ENCODE measurements at places on chromosomes 6 and 20. TPM values are rescaled to one million over a fixed set of nuclear protein-coding genes. Genes with fewer than 3 reads are reported as not detected.
A peak's percentile ranks its signal among the peaks of the same experiment; 100 is the strongest.

The FOXF2 gene
- total RNA-seq: 0.61 TPM

- DNase-seq: no peak
- H3K4me3 ChIP-seq: no peak overlapping the region
- no peaks in the 10 kb centered on the region for H3K4me1 ChIP-seq
- H3K27ac ChIP-seq: no peak overlapping the region
- no peaks in the 10 kb centered on the region for H3K27me3 ChIP-seq
Observed at GRCh38 chr20:45268531-45268930, 14.2 kb upstream of the SLPI start.

DNA sequence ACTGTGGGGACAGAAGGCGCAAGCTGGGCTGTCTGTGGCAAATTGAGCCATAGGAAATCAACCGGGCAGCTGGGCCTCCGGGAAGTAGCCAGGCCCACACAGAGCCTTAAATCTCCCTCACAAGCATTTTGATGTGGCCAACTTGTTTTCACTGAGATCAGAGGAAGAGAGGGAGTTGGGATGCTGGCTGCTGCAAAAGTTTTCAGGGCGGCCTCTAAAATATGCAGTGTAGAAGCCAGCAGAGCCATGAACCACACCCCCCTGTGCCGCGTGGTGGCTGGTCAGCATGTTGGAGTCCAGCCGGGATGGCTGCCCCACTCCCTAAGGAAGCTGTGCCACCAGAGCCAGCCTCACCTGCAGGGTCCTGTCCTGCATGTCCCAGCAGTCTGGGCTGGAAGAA is 167.4 kb downstream of the CDC5L start:
- H3K27me3 ChIP-seq: peaks cover 17% of the 10 kb centered on the region
- no peak overlapping the region for H3K27ac ChIP-seq
- no peaks in the 10 kb centered on the region for H3K4me1 ChIP-seq

DNA sequence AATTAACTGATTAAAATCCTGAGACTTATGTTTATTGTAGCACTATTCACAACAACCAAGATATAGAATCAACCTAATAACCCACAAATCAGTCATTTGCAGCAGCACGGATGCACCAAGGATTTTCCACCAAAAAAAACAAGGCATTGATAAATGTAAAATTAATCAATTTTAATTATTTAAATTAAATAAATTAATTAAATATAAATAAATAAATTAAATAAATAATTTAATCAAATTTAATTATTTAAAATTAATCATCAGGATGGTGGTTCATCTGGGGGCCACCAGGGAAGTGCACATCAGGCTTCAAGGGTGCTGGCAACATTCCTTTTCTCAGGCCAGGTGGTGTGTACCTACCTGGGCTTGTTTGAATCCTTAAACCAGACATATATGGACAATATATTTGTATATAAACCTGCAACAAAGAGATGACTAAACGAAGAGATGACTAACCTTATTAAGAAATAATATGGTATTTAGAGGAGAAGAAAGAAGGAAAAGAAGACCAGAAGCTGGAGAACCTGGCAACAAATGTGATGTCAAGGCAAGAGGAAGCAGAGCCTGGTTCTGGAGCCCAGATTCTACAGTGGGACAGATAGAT is 89.2 kb downstream of the CD164 start:
- no peaks in the 10 kb centered on the region for H3K4me1 ChIP-seq
- no peaks in the 10 kb centered on the region for H3K36me3 ChIP-seq
- no peak overlapping the region for H3K27ac ChIP-seq

The AFDN gene
- total RNA-seq: 102 TPM

The EPHA7 gene
- total RNA-seq: 0.82 TPM

GRCh38 chr6:111591370-111591900 is 14.2 kb downstream of the TRAF3IP2 start:
- no peaks in the 10 kb centered on the region for H3K36me3 ChIP-seq
- no peak overlapping the region for H3K4me3 ChIP-seq
- no peaks in the 10 kb centered on the region for H3K27me3 ChIP-seq
- peak overlapping the region; percentile 87 for H3K27ac ChIP-seq
- DNase-seq: peak; percentile 98

GRCh38 chr6:169792306-169793015 is 41.0 kb downstream of the ERMARD start:
- no peaks in the 10 kb centered on the region for H3K36me3 ChIP-seq
- no peak overlapping the region for H3K4me3 ChIP-seq
- no peak overlapping the region for H3K27ac ChIP-seq
- peaks cover 8% of the 10 kb centered on the region for H3K27me3 ChIP-seq
- H3K4me1 ChIP-seq: peaks cover 9% of the 10 kb centered on the region

The HLA-DOA gene
- total RNA-seq: 0.48 TPM

GRCh38 chr6:28580475-28580874 is 54.8 kb downstream of the GPX5 start:
- no peaks in the 10 kb centered on the region for H3K4me1 ChIP-seq
- no peak overlapping the region for H3K27ac ChIP-seq
- H3K36me3 ChIP-seq: no peaks in the 10 kb centered on the region
- H3K27me3 ChIP-seq: no peaks in the 10 kb centered on the region
- DNase-seq: no peak

The CBLN4 gene
- not detected for total RNA-seq

DNA sequence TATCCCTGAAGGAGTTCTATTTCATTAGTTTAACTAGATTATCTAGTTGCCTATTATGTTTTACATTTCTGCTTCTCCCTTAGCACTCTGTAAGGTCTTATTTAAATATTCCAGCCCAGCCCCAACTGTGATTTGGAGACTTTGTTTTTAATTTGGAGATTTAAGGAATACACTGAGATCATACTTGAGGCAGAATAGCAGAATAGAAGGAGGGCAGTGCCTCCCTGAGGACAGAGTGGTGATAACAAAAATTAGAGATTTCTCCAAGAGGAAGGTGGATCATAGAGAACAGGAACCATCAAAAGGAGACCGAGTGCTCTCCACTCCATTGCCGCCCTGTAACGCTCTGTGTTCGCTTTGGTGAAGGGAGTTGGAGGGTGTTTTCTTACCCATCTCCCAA is 14.8 kb upstream of the CD164 start:
- H3K4me1 ChIP-seq: no peaks in the 10 kb centered on the region
- no peak overlapping the region for H3K27ac ChIP-seq
- H3K27me3 ChIP-seq: no peaks in the 10 kb centered on the region
- no peaks in the 10 kb centered on the region for H3K36me3 ChIP-seq
- H3K4me3 ChIP-seq: no peak overlapping the region

DNA sequence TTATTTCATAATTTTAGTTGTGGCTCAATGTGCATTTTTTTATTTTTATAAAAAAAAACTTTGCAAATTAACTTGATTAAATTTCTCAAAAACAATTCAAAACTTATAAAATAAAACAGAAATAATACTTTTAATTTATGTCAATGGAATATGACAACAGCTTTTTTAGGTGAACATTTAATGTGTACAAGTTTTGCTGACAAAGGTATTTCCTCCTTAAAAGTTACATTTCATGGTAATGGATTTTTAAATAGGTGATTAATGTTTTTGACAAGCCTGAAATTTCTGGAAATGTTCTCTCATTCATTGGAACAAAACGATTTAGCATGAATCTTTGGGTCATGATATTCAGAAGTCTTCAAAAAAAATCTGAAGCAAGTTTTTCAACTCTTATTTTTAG is 1160.0 kb downstream of the HACE1 start:
- DNase-seq: no peak
- H3K27ac ChIP-seq: no peak overlapping the region
- no peaks in the 10 kb centered on the region for H3K27me3 ChIP-seq

DNA sequence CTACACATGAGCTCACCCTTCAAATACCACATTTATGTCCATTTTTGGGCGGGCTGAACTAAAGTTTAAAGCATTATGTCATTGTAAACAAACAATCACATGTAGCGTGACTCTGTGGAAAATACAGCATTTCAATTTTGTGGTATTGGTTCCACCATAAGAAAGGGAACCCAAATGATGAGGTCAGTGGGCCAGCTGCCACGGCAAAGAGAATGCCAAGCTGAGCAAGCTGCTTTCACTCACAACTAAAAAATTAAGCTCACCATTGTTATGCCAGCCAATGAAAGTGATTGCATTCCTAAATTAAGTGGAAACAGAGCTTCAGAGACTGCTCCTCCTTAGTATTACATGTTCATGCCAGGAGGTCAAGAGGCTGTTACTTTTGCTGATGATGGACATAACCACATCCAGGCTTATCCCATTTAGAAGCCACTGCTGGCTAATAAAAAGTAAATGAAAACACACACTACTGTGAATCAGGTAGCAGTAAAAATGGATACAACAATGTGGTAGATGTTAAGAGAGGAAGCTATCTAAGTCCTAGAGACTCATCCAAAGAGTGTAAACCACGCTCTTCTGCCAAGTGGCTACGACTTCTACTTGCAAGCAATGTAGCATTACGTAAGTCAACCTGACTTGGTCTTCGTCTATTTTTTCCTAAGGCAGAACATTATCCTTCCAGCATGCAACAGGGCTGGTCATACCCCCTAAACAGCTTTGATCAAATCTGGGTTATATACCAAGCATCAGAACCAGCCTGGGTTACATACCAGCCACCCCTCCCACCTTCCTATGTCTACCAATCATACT is 164.8 kb downstream of the BACH2 start:
- H3K4me1 ChIP-seq: peaks cover 26% of the 10 kb centered on the region
- H3K27ac ChIP-seq: peak overlapping the region; percentile 79
- no peak overlapping the region for H3K4me3 ChIP-seq
- H3K27me3 ChIP-seq: no peaks in the 10 kb centered on the region
- H3K36me3 ChIP-seq: no peaks in the 10 kb centered on the region

DNA sequence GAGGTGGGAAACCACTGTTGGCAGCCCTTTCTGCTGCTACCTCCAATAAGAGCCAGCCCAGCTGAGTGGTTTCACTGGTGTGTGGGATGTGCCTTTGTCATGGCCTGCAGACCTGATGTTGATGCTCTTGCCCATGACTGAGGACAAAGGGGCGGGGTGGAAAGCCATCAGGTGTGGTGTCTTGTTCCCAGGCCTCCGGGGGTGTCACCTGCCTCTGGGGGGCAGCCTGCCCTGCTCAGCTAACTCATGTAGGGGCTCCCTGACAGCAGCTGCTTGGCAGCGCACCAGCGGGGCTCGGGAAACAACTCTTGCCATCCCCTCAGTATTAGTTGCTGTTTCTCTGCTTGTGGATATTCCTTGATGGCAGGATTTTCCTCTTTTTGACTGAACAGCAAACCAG is 91.3 kb downstream of the LYRM2 start:
- no peaks in the 10 kb centered on the region for H3K4me1 ChIP-seq
- H3K4me3 ChIP-seq: no peak overlapping the region
- no peaks in the 10 kb centered on the region for H3K36me3 ChIP-seq
- no peaks in the 10 kb centered on the region for H3K27me3 ChIP-seq
- no peak for DNase-seq

GRCh38 chr20:56451056-56451765 is 17.2 kb upstream of the RTF2 start:
- no peak overlapping the region for H3K27ac ChIP-seq
- no peak for DNase-seq
- H3K4me1 ChIP-seq: no peaks in the 10 kb centered on the region

- H3K4me3 ChIP-seq: no peak overlapping the region
- peaks cover 12% of the 10 kb centered on the region for H3K27me3 ChIP-seq
- no peaks in the 10 kb centered on the region for H3K4me1 ChIP-seq
- H3K36me3 ChIP-seq: no peaks in the 10 kb centered on the region
- no peak overlapping the region for H3K27ac ChIP-seq
Observed at GRCh38 chr20:44431502-44432234, 44.0 kb upstream of the TTPAL start.

The KIF6 gene
- total RNA-seq: 1.2 TPM

The PTPRT gene
- total RNA-seq: 0.25 TPM

The LGSN gene
- 0.25 TPM for total RNA-seq

- H3K4me1 ChIP-seq: no peaks in the 10 kb centered on the region
- no peak overlapping the region for H3K4me3 ChIP-seq
- H3K36me3 ChIP-seq: no peaks in the 10 kb centered on the region
- H3K27ac ChIP-seq: no peak overlapping the region
Observed at GRCh38 chr6:114762145-114762544, 419.3 kb upstream of the HS3ST5 start.

GRCh38 chr6:118705544-118706491 is 54.4 kb upstream of the CEP85L start:
- DNase-seq: peak; percentile 86
- H3K27ac ChIP-seq: peak overlapping the region; percentile 62
- H3K36me3 ChIP-seq: no peaks in the 10 kb centered on the region
- peaks cover 42% of the 10 kb centered on the region for H3K4me1 ChIP-seq
- peak overlapping the region; percentile 39 for H3K4me3 ChIP-seq

GRCh38 chr6:109467696-109468095 is 12.1 kb upstream of the MICAL1 start:
- H3K36me3 ChIP-seq: peaks cover 36% of the 10 kb centered on the region
- no peak overlapping the region for H3K4me3 ChIP-seq
- no peaks in the 10 kb centered on the region for H3K4me1 ChIP-seq

The NKX2-4 gene
- total RNA-seq: not detected

DNA sequence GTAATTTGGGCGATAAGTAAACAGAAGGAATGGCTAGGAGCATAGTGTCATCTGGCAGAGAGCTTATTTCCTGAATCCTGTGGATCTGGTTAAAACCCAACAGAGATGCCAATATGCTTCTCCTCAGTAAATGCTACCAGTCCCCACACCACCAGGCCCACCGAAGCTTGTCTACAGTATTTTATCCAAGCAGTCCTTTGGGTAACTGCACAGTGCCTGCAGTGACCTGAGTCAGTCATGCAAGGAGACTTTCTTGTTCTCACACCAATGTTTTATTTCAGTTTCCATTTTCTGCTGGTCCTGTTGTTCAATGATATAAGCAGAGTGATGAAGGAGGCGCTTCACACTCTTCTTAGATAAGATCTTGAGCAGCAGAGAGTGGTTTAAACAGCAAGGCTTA is 326.3 kb downstream of the RIMS1 start:
- H3K4me3 ChIP-seq: no peak overlapping the region
- no peak for DNase-seq
- no peaks in the 10 kb centered on the region for H3K4me1 ChIP-seq
- H3K27ac ChIP-seq: no peak overlapping the region

The TINAG gene
- not detected for total RNA-seq

The MDFI gene
- total RNA-seq: 144 TPM

GRCh38 chr6:157050537-157051265 is 272.6 kb downstream of the TMEM242 start:
- DNase-seq: no peak
- no peaks in the 10 kb centered on the region for H3K4me1 ChIP-seq
- no peaks in the 10 kb centered on the region for H3K36me3 ChIP-seq

The B3GAT2 gene
- not detected for total RNA-seq

- peak overlapping the region; percentile 44 for H3K27ac ChIP-seq
- no peak overlapping the region for H3K4me3 ChIP-seq
- H3K36me3 ChIP-seq: peaks cover 45% of the 10 kb centered on the region
- DNase-seq: peak; percentile 87
- H3K4me1 ChIP-seq: peaks cover 7% of the 10 kb centered on the region
Observed at GRCh38 chr6:56490993-56491392, 151.7 kb downstream of the DST start.

Measured in astrocyte (in vitro differentiated cells and primary cell).